Stimulated activated CD8-positive, alpha-beta memory T cell treated with anti-CD3 and anti-CD28 coated beads, Interleukin-4, amount 100 ng/mL, for 48 hours (primary cell): ENCODE measurements at places on chromosomes 2 and 18.
A peak's percentile ranks its signal among the peaks of the same experiment; 100 is the strongest.

DNA sequence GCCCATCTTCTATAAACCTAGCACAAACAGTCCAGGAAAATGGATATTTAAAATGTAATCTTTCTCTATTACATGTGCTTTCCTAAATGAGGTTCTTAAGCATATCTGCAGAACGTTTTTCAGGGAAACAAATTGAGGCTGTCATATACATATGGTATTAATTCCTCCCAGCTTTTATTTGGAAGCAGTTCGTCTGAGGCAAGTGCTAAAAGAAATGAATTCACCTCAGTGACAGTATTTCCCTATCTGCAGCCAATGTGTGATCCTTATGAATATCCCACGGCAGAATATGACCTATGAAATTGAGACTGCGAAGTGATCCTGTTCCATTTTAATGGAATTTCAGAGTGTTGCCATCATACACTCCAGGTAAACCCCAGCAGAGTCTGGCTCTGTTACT, 7.1 kb downstream of the MYOM1 start:
- DNase-seq: no peak

DNA sequence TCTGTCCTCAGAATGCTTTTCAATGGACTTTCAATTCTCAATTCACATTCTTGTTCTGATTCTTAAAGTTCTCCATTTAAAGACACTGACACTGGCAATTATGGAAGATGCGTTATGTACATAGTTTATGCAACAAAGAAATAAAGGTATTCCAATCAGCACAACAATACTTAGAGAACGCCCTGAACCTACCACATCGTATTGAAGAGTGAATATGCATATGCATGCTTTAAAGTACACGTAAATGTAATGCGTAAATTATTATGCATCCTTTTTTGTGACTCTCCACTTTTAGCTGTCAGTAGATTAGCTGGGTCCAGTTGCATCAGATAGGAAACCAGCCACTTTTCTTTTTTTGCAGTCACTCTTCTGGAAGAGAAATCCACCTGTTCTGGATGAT, 83.5 kb downstream of the RBM43 start:
- DNase-seq: no peak

- no peak for DNase-seq
Observed at GRCh38 chr2:235829726-235830125, 335.9 kb downstream of the AGAP1 start.

- DNase-seq: no peak
Observed at GRCh38 chr18:37298816-37299215, 266.8 kb downstream of the CELF4 start.

- DNase-seq: no peak
Observed at GRCh38 chr18:22459491-22459890, 41.8 kb upstream of the CTAGE1 start.

DNA sequence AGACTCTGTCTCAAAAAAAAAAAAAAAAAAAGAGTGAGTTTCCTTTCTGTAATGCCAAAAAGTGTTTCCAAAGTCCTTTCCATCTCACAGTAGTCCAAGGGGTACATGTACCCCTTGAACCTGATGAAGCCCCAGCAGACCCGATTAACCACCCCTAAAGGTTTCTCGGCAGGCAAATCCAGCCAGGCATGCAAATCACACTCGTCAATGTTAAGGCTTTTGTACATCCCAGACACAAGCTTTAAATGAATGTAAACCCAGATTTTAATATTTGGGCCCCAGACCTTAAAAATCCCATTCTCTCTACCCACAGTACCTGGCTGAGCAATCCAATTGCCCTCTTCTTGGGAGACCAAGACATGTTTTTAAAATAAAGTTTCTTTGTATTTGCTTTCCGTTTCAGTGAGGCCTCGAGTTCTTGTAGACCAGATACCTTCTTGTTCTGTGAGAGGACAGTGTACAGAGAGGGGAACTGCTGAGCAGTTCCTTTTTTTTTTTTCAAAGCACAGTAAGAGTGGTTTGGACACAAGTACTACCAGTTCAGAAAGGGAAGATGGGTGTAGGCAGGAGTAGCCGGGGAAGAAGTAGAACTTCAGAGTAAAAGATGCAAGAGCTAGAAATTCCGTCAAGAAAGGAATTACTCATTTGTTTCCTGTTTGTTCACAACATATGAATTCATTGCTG, at the start of gene NLRC4:
NLRC4 (minus strand) TSS at position 465 of the 684 bp plus-strand sequence. CDS start 8,111 bp downstream, outside the sequence.
- DNase-seq: no peak

- DNase-seq: no peak
Observed at GRCh38 chr2:109321570-109321969, 192.6 kb downstream of the SH3RF3 start.

- peak; percentile 47 for DNase-seq
Observed at GRCh38 chr2:131039908-131040660, 53.2 kb downstream of the FAM168B start.

- DNase-seq: no peak
Observed at GRCh38 chr18:47830772-47831171, 99.7 kb downstream of the SMAD2 start.

DNA sequence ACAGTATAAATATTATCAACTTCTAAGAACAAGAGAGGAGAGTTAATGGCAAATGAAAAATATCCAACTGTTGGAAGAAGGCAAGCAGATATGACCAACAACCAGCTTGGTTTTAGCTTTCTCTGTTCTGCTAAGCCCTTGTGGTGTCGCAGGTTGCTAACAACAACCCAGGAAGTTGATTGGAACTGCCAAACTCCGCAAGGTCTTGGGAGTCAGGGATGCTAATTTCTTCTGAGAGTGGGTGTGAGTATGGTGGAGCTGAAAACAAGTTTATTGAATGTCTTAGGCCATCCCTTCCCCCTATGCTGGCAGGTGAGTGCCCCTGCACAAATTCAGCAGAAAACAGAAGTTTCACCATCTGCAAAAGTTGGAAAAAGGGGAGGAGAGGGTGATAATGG, 17.5 kb downstream of the BZW1 start:
- no peak for DNase-seq

- peak; percentile 54 for DNase-seq
Observed at GRCh38 chr2:105977212-105977611, 216.9 kb downstream of the UXS1 start.

GRCh38 chr2:66696374-66696773, 261.4 kb downstream of the MEIS1 start:
- no peak for DNase-seq
